ENCODE measurements at places on chromosomes 5 and 9.

GRCh38 chr9:121679901-121680635 is 28.6 kb downstream of the DAB2IP start:
- no peak for DNase-seq

GRCh38 chr5:22053195-22053594 is 799.9 kb downstream of the CDH12 start:
- no peak for DNase-seq

DNA sequence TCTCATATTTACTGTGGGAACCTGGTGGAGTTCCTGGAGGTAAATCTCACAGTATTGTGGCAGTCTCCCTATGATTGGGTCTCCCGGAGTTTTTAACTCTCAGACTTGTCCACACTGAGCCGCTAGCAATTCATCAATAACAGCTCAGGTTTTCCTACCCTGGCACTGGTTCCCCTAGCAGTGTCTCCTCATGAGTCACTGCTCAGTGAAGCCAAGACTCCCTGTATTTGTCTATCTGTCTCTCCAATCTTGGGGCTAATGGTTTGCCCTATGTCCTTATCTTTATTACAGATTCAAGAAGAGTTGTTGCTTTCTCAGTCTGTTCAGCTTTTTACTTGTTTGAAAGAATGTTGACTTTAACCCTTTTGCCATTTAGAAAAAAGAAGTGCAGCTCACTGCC is 176.7 kb upstream of the FGF10 start:
- no peak for DNase-seq

- DNase-seq: no peak
These were observed 195.3 kb upstream of the MVB12B start for GRCh38 chr9:126131066-126132010.

- DNase-seq: peak; percentile 23
These were observed 48.0 kb upstream of the POU5F2 start for GRCh38 chr5:93789173-93790067.

DNA sequence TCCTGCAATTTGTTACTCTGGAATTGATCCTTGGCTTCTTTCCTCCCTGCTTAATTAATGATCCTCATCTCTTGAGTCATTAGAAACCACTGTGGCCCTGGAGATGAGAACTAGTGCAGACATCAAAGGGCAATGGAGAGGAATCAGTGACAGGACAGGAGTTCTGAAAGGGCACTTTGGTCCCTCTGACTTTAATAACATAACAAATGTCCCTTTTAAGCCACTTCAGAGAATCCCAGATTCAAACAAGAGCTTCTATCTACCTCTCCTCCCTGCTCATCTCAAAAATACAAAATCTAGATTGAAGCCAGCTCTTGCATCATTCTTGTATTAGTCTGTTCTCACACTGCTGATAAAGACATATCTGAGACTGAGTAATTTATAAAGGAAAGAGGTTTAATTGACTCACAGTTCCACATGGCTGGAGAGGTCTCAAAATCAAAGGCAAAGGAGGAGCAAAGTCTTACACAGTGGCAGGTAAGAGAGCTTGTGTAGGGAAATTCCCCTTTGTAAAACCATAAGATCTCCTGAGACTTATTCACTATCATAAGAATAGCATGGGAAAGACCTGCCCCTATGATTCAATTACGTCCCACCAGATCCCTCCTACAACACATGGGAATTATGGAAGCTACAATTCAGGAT is 139.1 kb downstream of the PLPPR1 start:
- DNase-seq: no peak

- DNase-seq: peak; percentile 10
These were observed 337.1 kb downstream of the GADD45G start for GRCh38 chr9:89941875-89942274.

DNA sequence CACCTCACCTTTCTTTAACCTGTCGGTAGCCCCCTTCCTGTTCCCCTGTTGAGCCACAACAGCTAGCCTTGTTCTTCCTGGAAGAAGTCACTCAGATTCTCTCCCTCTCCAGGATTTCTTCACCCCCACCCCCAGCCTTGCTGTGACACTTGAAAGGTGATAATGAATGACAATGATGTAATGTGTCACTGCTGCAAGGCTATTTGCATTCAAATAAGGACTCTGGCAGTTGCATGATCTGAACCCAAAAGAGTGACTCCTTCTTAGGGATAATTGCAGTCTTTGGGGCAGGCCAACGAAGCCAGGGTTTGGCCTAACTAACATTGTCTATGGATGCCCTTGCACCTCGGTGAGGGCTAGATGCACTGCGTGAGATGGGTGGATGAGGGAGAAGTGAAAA is 154.4 kb upstream of the CLINT1 start:
- DNase-seq: no peak

- no peak for DNase-seq
These were observed 439.5 kb downstream of the GADD45G start for GRCh38 chr9:90044263-90044662.

GRCh38 chr5:9549941-9550340 is 4.1 kb upstream of the SEMA5A start:
- DNase-seq: no peak

GRCh38 chr9:88645879-88646199 is 110.9 kb downstream of the NXNL2 start:
- no peak for DNase-seq

- no peak for DNase-seq
These were observed 113.7 kb downstream of the CD180 start for GRCh38 chr5:67082941-67083340.

DNA sequence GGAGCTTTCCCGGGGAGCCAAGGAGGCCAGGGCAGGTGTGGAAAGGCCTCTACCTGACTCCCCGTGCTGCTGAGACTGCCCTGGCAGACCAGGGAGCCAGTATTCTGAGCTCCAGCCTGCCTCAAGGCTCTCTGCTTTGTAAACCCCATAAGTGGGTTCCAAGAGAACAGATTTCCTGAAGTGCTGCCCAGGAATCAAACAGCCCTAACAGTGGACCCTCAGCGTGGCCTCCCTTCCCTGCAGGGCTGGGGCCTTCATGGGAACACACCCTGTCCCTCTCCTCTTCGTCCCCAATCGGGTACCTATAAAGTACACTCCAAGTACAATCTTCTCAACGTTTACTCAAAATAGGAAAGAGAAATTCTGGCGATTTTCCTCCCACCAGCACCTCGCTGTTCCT is 252.5 kb downstream of the FSTL4 start:
- DNase-seq: no peak

DNA sequence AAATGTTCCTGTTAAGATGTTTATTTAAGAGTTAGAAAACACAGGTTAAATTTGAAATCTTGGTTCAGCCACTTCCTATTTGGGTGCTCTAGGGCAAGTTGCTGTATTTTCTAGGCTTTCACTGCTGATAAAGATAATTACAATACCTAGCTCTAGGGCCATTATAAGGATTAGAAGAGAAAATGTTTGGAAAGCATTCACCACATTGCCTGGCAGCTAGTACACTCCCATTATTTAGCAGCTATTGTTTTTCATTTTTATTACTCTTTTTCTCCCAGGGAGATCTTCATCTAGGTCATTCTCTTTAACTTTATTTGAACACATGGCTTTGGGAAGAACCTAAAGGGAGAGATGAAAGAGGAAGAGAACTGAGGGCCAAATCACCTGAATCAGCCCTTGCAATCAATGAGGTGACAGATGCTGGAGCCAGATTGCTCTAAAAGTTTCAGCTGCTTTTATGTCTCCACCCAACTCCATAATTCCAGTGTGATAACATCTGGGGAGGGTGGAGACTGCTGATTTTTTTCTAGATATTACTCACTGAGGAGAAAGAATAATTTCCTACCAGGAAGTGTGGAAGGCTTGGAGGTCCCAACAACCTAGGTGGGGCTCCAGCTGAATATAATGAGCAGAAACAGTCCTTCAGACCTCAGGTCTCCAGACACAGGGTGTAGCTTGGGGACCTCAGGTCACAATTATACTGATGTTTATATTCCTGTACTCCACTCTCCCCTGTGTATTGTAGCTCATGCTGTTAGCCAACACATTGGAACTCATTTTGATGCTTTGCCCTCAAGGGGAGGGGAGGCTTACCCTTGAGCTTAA is 640.0 kb downstream of the RAB3C start:
- DNase-seq: peak; percentile 21

DNA sequence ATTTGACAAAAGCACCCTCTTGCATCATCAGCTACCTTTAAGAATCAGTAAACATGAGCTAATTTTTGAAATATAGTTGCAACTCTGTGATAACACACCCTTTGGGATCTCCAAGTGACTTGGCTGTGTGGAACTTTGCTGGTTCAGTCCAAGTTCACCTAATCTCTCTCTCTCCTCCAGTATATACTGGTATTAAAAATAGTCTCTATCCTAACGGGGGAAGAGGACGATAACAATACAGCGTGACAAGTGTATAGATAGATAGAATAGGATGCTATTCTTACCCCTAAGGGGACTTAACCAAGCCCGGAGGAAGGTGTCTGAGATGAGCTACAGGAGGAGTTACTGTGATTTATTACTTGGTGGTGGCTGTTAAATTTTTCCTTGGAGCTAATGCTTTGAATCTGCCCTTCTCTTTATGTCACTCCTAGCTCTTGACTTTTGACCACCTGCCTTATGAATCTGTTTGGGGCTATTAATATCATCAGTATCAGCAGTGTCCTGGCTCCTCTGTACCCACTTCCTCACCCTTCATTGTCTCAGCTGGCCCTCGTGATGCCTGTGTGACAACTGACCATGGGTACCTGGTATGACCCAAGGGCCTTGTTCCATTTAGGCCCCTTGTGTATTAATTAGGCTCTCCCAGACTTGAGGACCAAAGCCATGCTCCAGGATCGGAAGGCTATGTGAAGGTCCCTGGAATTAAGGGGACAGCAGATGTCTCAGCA is 223.9 kb downstream of the SREK1 start:
- no peak for DNase-seq

DNA sequence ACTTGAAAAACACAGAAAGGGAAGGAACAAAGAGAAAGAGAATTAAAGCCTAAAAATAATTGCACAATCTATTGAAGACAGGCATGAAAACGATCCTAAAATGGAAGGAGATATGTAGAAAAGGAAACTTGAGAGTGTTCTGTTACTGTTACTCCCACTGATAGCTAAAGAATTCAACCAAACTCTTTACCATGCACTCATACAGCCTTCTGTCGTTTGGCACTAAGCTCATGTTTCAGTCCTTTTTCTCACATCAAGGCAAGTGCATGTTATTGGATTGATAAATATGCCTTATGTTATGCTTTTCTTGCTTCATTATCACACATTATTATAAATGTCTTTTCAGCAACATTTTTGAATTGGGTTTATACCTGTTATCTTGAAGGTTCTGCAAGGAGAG is 696.5 kb downstream of the EFNA5 start:
- no peak for DNase-seq
